Suppressor macrophage treated with lipopolysaccharide for 1 hour (primary cell): ENCODE measurements at places on chromosomes 4 and X.

DNA sequence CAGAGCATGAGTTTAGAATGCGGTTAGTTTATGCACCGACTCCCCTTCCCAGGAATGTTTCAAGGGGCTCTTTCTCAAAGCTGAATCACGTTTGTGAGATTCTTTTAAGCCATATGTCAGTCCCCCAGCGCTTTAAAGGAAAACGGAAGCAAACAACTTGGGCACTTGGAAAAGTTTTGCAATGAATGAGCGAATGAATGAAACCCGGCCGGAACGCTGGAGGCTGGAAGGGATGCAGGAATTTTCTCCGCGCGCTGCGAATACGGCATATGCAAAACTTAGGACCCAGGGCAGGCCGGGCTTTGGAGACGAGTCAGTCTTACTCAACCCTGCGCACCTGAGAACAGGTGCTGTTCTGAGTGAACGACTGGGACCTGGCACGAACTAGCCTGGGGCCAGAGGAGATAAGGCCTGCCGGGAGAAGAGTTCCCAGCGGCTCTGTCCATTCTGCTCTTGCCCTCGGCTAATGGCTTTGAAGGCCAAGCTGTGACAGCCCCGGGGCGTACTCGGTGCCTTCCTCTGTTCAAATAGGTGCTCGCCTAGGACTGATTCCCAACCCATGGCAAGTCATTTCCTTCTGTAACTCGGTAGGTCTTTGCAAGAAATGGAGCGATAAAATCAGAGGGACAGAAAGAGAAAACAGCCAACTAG, 743 bp upstream of the NRK start:
- no peak for DNase-seq

DNA sequence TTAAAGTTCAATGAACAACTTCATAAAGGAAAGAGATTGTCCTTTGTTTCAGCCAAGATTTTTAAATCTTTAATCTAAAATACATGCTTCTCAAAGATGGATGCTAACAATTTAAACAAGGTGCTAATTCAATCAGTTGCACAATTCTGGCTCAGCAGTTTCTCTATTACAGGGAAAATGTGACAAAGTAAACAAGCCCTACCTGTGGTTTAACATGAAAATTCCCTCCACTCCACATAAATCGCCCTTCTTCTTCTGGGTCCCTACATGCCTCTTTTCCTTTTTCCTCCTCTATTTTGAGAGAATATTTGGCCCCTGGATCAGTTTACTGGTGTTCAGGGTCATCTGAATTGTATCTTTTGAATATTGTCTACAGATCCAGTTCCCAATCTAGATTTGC, 80.6 kb downstream of the FRYL start:
- no peak for DNase-seq

GRCh38 chr4:122500852-122501501, 44.5 kb upstream of the IL2 start:
- DNase-seq: no peak

GRCh38 chr4:160353548-160353947, 1250.7 kb downstream of the RAPGEF2 start:
- DNase-seq: no peak

GRCh38 chrX:78650906-78651437, 8.2 kb downstream of the RTL3 start:
- no peak for DNase-seq

- DNase-seq: no peak
Observed at GRCh38 chrX:16788477-16788876, 2.2 kb downstream of the TXLNG start.

GRCh38 chr4:73763877-73764276, 23.5 kb downstream of the CXCL8 start:
- DNase-seq: no peak

DNA sequence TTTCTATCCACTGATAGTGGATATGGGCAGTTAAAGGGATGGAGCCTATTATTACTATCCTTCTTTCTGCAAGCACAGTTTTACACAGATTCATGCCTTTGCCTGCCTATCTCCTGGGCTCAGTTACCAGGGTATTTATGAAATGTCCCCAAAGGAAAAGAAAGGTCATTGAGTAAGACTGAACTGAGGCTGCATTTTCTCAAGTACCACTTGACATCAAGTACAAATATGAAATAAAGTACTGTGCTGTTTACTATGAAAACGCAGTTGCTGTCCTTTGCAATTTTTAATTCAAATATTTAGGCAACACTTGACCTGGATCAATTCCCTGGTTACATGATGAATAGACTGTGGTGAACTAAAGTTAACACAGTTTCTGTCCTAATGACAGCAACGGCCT, 23.5 kb upstream of the SPANXN4 start:
- no peak for DNase-seq
